Right ventricle myocardium inferior (tissue), 1 donor: ENCODE measurements at places on chromosomes 12 and 14.

GRCh38 chr12:121793440-121793837 lies at the start of gene RHOF:
Gene RHOF, minus strand, starts transcription at chr12:121793688. Its CDS starts 55 bp downstream, at chr12:121793633.
- DNase-seq: peak; percentile 81

DNA sequence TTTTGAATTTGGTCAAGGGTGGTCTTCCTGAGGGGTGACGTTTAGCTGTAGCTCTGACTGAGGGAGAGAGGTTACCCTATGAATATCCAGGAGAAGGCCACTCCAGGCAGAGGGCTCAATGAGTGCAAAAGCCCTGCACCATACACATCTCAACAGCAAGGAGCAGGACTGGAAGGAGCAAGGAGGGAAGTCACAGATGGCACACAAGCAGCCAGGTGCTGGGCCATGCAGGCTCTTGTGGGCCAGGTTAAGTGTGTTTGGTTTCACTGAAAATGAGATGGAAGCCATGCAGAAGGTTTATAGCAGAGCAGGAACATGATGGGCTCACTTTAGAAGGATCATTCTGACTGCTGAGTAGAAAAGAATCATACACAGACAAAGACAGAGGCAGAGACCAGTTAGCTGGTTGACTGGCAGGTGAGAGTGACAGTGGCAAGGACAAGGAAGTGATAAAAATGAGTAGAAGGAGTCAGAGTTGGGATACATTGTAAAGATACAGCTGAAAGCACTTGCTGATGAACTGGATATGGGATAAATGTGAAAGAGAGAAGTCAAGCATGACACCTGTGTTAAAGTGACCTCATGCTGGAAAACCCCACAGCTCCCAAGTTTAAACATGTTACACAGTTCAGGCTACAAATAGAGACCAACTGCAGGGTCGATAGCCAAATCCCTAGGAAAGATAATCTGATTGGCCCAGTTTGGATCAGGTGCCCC lies 81.2 kb downstream of the PRKD1 start:
- DNase-seq: no peak

DNA sequence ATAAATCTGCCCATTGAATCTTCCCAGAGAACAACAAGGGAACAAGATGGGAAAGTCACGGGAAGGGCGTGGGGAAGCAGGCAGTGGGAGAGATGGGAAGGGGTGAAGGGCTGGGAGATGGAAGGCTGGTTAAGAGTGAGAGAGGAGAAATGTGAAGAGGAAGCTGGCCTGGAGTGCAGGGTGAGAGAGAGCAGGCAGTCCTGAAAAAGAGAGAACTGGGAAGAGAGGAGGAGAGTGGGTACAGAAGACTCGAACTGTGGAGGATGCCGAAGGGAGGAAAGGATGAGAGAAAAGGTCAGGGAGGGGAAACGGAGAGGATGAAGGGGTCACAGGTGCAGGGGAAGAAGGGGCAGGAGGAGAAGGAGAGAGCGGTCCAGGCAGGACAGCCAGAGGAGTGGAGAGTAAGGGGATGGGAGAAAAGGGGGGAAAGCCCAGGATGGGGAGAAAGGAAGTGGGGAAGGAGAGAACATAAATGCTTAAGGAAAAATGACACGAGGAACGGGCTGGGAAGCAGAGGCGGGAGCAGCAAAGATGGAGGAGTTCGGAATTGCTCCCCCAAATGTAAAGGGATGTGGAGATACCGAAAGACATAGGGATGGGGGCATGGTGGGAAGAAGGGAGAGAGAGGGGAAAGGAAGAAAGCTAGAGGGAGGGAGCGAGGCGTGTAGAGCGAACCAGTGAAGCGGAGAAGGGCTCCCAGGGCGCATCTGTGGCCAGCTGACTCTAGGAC lies 1.2 kb downstream of the PIANP start:
- no peak for DNase-seq

GRCh38 chr14:69226736-69227135 lies 33.2 kb upstream of the GALNT16 start:
- DNase-seq: no peak

- no peak for DNase-seq
Observed at GRCh38 chr12:51639361-51639760, 48.3 kb downstream of the SCN8A start.

- DNase-seq: no peak
Observed at GRCh38 chr12:91317306-91317705, 134.7 kb upstream of the DCN start.
